Mesendoderm (in vitro differentiated cells): ENCODE measurements at places on chromosomes 3 and 15.

- DNase-seq: no peak
Observed at GRCh38 chr3:81245043-81245442, 516.4 kb downstream of the GBE1 start.

GRCh38 chr3:126937973-126938372, 44.9 kb upstream of the PLXNA1 start:
- DNase-seq: no peak

GRCh38 chr3:195777975-195778374, 33.8 kb downstream of the MUC4 start:
- no peak for DNase-seq

GRCh38 chr3:39101022-39101689, 6.3 kb downstream of the GORASP1 start:
- DNase-seq: peak; percentile 69

DNA sequence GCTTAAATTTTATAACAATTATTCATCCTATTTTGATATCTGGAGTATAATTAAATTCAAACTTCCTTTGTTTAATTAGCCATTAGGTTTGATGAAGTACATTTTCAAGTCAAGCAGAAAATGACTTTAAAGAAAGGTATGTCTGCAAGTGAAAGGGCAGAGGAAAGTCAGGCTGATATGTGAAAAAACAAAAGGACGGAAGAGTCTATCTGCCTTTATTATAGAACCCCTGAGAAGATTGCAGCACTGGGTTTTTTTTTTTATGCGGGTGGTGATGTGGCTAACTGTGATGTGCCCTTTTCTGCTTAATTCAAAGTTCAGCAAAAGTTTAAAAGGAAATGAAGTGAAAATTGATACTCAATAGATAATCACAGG, 83.2 kb downstream of the COL8A1 start:
- no peak for DNase-seq

GRCh38 chr15:29045717-29046116, 159.9 kb downstream of the APBA2 start:
- DNase-seq: no peak

DNA sequence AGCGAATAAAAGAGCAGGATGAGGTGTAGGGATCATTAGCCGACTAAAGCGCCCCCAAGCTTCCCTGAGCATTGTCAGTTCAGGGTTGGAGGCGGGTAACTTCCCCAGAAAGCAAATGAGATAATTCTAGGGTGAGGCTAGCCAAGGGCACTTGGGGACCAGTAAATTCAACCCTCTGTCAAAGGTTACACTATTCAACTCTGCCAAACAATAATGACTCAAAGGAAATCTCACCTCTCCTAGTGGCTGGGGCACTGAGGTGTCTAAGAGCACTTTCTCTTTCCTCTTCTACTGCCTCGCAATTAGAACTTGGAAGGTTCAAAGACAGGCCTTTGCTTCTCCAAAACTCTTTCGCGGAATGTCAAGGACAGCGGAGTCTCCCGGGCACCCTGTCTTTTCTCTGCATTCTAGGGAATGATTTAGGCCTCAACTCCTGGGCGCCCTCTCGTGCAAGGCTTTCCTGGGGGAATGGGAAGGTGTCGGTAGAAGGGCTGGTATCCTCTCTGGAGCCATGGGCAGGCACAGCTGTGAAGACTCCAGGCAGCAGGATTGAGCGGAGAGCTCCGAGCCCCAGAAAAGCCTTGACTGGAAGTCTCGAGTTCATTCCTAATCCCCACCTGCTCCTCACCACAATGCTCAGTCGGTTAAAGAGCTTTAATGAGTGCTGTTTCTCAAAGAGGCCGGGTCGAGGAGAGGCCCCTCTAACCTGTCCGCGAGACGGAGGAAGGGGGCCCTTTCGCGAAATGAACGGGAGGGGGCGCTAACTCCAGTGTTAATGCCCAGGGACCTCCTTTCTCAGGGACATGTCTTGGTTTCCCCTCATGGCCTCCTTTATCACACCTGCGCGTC, 21.9 kb downstream of the ZIC4 start:
- DNase-seq: peak; percentile 77

DNA sequence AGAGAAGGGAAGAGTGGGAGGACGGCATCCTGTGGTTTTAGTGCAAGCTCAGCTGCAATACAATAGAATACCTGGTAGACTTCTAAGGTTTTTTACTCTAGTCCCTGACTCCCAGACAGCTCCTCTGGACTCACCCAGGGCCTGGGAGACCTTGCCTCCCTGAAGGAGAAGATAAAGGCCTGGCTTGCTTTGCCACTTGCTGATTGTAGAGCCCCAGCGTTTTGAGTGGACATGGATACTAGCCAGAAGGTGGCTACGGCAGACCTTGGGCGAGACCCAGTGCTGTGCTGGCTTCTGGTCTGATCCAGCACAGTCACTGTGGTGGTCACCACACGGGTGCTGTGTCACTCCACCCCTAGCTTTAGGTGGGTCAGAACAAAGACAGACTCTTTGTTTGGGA, 72.2 kb upstream of the TTC14 start:
- DNase-seq: no peak
